Karpas-422 (cell line): ENCODE measurements at places on chromosomes 2 and 18. TPM values are rescaled to one million over a fixed set of nuclear protein-coding genes. Genes with fewer than 3 reads are reported as not detected.
A peak's percentile ranks its signal among the peaks of the same experiment; 100 is the strongest.

Gene CD28
- total RNA-seq, result not detected in 2 replicates

Gene ADD2
- total RNA-seq, result not detected in 2 replicates

Gene ABCG8
- total RNA-seq, result not detected in 2 replicates

Gene SERPINB11
- total RNA-seq, result not detected in 2 replicates

- DNase-seq, result no peak
Observed at GRCh38 chr18:51390702-51391101, 193.2 kb upstream of the MEX3C start.

- DNase-seq, result peak; percentile 96
Observed at GRCh38 chr2:100178085-100178788, 35.8 kb upstream of the AFF3 start.

DNA sequence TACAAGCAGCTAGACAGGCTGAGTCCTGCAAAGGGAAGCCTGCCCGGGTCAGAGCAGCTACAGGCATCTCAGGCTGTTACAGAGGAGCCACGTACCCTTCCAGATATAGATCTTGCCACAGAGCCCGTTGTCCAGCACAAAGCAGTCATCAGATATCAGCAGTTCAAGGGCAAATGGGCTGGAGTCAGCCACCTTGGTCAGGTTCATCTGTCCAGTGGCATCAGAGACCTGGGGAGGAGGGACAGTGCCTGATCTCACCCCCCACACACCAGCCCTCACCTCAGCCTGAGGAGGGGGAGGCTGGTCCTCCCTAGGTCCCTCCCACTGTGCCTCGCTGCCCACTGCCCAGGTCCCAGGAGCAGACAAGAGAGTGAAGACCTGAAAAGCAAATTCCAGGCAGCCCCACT is 12.2 kb downstream of the CAPG start:
- DNase-seq, result no peak

GRCh38 chr2:161090411-161090810 is 69.8 kb upstream of the TANK start:
- peak; percentile 72 for DNase-seq

DNA sequence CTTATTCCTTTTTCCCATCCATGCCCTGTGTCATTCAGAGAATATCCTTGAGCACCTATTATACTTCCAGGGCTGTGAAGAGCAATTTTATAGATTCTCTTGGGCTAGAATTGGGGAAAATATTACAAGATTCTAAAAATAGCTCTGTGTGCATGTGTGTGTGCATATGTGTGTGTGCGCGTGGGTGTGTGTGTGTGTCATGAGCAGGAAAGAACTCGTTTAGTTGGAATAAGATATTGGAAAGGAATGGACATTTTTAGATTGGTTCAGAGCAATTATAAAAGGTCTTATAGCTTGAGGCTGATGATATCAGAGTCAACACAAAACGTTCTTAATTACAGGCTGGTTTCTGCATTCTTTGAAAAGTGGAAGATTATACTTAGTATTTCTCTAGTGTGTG is 212.1 kb upstream of the COPS8 start:
- DNase-seq, result no peak

DNA sequence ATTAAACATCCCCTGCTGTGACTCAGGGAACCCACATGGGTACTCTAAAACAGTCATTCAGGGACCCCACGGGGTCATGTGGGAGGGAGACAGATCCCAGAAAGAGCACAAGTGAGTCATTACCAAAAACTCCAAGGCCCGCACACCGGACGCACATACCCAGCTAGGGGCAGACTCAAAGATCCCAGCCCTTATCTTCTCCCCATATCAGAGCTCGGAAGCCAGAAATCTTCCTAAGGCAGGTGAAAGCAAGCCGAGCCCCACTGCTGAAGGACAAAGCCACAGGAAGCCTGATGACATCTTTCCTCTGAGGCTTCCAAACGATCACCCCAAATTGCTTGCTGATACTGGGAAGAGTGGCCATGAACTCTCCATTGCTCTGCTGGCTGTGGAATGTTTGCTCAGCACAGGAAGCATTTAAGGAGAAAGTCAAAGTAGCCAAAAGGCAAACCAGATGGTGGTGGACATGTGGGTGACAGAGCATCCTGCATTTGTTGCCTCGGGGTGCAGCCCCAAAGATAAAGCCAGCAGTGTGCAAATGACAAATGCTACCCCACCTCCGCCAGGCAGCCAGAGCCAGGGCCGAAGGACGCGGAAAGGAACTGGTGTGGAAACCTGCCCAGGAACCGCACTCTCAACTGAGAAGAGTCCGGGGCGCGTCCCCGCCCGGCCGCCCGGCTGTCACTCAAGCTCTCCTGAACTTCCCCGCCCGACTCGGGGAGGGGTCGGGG is 784 bp downstream of the ACTR1B start:
- DNase-seq, result peak; percentile 88

DNA sequence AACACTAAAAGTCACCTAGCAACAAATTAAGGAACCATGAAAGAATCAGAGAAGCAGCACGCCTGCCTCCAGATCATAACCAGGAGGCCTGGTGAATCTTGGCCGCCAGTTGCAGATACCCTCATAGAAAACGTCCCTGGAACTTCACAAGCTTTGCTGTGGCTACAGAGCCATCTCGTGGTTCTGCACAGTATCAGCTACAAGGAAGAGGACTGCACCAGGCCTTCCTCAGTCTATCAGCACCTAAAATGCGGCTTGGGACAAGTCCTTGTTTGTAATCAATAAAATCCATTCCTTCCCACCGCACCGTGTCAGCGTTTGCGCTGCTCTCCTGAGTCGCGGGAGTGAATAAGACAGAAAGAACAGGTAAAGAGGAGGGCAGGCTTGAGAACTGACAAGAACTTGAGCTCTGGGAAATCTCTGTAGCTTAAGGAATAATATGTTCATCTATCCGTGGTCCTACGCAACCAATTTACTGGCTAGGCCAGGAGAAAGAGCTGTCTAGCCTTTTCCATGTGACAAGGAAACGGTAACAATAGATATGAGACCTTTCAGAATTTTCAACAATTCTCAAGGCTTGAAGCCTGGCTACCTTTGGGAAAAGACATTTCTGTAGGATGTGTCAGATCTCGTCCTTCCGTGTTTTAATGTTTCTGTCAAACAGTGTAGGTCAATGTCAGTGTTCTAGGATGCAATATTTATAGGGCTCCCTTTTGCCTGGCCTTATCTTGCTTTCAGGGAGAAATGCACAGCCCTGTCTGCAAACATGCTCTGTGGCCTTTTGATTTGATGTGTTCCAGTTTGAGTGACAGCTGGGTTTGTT is 128.5 kb upstream of the RAB12 start:
- peak; percentile 71 for DNase-seq
